ENCODE measurements at places on chromosomes 3 and 15.

- no peak for DNase-seq
These were observed 489 bp downstream of the HDGFL3 start for GRCh38 chr15:83207009-83207659.

DNA sequence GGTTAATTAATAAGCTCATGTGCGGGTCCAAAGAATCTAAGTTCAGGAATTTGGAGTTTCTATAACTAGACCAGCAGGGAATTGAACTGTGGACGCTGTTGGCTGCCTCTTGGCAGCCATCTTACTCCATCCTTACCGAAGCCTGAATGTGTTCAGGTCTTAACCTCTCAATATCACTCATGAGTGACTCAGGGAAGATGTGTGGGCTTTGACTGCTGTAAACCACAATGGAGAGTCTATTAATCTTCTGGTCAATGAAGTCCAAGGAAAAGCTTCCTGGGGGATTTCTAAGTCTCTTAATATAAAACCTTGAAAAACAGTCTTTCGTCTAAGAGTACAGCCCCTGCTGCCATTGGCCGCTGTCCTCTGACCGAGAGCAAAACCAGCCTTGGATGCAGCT lies 46.7 kb upstream of the OXTR start:
- no peak for DNase-seq

GRCh38 chr3:62662677-62663076 lies 212.5 kb downstream of the CADPS start:
- DNase-seq, result no peak

DNA sequence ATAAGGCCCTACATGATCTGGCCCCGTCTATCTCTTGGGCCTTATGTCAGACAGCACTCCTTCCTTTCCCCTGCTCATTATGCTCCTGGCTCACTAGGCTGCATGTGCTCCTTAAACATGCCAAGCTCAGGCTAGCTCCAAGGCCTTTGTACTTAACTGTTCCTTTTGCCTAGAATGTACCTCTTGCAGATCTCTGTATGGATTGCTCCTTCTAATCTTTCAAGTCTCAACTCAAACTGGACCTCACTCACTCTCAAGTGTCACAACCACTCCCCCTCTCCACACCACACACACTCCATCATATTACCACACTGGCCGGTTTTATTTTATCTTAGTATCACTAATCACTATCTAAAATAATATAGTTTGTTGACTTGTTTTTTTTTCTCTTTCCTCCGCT lies 36.4 kb downstream of the ZMAT3 start:
- no peak for DNase-seq

DNA sequence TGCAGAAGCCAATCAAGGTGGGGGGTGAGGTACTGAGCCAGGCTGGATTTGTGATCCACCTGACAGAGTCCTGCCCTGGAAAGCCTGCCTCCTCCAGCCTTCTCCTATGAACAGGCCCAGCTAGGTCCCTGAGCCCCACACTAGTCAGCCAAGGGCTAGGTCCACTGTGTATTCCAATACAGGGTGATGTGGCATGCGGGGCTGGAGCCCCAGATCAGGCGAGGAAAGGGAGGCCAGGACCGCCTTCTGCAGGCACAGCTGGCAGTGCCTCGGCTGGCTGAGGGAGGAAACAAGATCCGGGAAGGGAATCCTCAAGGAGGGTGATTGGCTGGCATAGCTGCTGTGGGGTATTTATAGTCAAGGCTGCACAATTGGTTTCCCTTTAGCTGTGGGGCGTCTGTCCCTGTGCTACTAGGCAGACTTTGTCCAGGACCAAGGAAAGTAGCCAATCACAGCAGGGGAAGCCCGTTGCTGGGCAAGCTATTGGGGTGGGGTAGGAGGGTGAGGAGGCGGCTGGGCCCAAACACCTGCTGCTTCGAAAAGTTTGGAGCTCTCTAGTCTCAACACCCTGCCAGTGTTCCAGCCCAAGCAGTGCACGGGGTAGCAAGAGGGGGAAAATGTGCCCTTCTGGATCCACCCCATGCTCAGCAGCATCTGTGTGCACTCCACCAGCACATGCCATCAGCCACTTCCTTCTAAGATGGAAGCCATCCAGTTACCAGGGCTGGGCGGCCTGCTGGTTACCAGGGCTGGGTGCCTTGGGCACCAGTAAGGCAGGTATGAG lies 5.9 kb downstream of the KY start:
- no peak for DNase-seq

DNA sequence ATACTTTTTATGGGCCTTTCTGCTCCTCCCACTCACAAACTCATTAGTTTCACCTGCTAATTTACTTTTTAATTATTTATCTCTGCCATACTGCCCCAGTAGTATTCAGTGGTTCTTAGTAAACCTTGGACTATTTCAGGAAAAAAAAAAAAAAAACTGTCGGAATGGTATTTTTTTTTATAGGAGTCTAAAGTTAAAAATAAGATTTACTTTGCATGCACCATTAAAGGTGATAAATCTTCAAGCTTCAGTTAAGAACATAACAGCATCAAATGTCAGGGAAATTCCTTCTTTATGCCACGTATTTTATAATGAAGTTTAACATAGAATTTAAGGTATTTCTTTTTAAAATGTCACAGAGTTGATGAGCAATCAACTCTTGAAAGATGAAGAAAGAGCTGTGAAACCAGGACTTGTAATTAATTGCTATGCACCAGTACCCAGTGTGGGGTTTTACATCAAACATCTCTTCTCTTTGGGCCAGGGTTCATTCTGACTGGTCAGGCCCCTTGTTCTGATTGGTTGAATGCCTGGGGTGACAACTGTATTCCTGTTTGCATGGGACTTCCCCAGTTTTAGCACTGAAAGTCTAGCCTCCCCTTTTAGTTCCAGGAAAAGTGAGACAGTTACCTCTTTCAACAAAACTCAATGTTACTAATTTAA lies 40.3 kb upstream of the PTPRG start:
- DNase-seq, result peak; percentile 14

DNA sequence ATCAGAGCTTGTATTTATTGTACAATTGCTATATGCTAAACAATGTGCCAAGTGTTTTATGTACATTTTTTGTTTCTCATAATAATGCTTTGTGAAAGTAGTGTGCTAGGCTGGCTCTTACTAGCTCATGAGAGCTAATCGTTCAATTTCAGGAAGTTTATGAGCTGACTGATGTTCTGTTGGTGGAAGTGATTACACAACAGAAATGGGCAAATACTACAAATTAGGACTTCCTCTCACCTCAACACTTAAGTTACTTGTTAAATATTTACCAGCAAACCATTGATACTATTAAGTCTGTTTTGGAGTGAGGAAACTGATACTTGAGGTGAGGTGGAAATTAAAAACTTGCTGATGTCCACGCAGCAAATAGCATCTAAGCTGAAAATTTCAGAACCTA lies 32.3 kb downstream of the SLC9C1 start:
- DNase-seq, result no peak

DNA sequence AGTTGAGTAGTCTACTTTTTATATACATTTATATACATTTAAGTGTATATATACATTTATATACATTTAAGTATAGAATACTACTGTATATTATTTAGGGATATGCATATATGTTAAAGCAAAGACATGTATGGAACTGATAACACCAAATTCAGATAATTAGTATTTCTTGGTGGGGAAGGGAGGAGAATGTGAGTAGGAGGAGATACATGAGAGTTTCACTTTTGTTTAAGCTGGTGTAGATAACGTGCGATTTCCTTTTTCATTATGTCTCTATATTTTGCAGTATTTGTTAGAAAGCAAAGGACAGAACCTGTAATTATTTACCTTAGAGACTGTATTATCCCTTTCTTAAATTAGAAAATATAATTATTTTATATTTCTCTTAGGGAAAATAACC lies 16.6 kb upstream of the NIT2 start:
- DNase-seq, result no peak

DNA sequence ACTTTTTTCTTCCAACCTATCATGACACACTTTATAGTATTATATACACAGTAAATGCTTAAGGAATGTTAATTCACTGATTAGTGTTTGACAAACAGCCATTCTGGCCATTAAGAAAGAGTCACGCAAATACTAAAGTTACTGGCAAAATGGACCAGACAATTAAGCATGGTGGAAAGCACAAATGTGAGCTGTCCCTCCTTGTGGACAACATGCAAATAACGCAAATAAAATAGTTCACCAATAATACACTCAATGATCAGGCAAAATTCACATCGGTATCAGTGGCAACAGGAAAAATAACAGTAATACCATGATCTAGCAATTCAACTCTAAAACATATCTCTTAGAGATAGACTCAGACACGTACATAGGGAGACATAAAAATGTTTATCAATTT lies 71.7 kb downstream of the NEDD4 start:
- no peak for DNase-seq
